ENCODE measurements at places on chromosomes 5 and 9.

- no peak for DNase-seq
Measured at GRCh38 chr5:126919566-126919965, 110.8 kb downstream of the MARCHF3 start.

DNA sequence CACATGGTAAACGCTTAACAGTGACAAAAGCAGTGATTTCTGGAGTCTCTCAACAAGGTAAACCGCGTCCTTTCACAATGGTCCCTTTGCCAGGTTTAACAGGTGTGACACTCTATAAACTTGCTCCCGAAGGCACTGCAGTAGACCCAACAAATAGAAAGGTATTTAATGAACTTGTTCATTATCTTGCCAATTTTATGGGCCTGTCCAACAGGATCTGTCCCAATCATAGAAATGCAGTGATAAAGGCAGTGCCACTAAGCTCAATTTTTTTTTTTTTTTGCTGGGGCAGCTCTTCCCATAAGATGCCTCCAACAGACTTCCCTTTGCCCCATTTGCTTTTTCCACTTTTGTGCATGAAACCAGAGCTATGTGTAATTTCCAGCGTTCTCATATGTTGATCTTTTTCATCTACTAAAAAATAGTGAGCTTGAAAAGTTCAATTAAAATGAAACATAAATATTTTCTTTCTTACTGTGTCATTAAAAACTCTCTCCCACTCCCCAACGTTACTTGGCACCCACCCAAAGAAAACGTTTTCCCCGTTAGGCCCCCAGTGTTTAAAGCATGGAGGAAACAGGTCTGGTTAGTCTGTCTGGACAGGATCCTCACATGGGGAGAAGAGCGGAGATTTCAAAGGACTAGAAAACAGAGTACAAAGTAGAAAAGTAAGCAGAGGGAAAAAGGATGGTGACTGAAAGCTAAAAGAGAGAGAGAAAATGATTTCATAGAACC is 80.9 kb upstream of the SPATA31D4 start:
- DNase-seq = no peak

GRCh38 chr5:158635565-158635964 is 464.2 kb downstream of the EBF1 start:
- no peak for DNase-seq

GRCh38 chr5:74464512-74465209 is 175.9 kb downstream of the ENC1 start:
- DNase-seq = no peak

GRCh38 chr5:142922223-142922952 is 152.2 kb downstream of the ARHGAP26 start:
- DNase-seq = no peak

GRCh38 chr5:164000241-164000640 is 494.8 kb downstream of the MAT2B start:
- no peak for DNase-seq

GRCh38 chr5:32545102-32545800 is 40.1 kb upstream of the SUB1 start:
- DNase-seq = no peak
